ENCODE measurements at places on chromosomes 3 and 15.
A peak's percentile ranks its signal among the peaks of the same experiment; 100 is the strongest.

DNA sequence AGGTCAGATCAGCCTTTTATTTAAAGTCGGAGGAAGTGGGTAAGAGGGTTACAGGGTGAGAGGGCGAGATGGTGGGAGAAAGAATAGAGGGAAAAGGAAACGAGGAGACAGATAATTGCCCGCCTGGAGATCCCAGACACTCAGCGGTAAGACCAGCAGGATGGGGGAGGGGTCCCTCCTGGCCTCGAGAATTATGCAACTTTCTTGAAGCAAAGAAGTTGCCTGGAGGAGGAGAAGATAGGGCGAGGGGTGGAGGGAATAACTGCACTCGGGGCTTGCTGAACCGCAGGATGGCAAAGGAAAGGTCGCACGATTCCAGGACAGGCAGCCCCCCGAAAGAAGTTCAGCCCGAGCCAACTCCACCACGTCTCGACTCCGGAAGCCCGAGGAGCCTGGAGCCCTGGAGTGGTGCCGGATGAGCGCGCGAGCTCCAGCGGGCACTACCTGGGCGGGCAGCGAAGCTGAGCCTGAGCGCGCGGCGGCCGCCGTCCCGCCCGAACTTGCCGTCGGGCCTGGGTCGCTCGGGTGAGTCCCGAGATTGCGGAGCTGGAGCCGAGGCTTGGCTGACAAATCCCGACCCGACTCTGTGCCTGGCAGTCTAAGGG lies 402 bp downstream of the WWTR1 start:
- DNase-seq, result no peak

DNA sequence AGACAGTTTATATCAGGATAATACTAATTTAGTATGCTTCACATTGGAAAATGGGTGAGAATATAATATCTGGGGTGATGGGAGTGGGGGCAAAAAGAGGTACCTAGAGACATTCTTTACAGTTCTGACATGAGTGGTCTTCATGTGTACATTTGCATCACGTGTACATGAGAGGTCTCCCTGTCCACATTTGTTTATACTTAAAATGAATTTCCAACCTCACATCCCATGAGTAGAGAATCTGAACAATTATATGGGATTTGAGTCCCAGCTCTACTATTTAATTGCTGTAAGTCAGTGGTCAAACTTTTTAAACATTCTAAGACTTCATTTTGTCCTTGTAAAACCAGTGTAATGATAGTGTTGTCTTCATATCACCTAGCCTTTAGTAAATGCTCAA lies 408.4 kb downstream of the NAALADL2 start:
- DNase-seq, result no peak

- no peak for DNase-seq
These were observed 174.6 kb downstream of the ABHD5 start for GRCh38 chr3:43865351-43865750.

GRCh38 chr3:65562447-65562846 lies 476.3 kb downstream of the MAGI1 start:
- DNase-seq, result no peak

DNA sequence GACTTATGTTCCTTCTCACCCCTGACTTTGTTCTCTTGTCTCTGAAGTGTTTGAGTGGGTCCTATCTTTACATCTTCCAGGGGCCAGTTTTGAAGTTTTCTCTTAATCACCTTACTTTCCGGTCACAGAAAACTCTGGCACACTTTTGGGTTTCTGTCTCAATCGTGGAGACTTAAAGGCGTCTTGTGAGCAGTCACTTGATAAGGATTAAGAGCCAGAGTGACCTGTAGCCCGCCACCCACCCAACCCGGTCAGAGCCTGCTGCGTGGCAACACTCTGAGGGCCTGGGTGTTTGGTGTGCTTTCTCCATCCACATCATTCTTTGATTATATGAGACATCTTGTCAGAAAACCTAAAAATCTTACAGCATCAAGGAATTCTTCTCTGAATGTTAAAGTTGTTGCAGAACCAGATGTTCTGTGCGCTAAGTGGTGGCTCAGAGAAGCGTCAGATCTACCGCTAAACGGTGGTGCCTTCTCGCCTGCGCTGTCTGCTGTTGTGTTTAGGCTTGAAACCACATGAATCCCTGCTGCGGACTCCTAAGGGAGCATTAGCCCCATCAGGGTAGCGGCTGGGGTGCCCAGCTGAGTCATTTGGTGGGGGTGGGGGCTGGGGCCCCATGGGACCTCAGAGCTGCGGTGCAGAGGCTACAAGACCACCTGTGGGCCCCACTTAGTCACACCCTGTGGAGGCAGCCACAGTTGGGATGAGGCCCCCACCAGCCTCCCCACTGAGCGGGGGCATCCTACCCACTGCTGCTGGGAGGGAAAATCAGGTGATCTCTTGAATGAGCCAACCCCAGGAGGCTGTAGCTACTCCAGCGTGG lies 158.7 kb upstream of the BHLHE40 start:
- peak; percentile 45 for DNase-seq

- DNase-seq, result no peak
These were observed 38.2 kb downstream of the FILIP1L start for GRCh38 chr3:100075851-100076730.

DNA sequence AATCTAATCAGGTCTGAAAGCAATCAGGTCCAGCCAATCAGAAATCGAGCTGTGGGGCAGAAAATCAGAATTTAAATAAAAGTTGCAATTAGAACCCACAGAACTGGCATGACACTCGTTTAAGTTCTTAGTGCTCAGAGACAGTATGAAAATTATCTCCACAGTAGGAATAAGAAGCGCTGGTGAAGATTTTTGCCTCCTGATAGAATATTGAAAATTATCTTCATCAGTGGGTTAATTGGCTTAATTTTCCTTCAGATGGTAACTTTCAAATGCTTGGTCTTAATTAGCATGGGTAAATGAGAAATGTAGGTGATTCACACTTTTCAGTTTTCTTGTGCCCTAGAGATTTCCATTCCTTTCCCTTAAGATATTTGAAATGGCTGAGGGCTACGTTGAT lies 109.1 kb upstream of the MDFIC2 start:
- DNase-seq, result no peak

GRCh38 chr3:126531051-126531330 lies 7.0 kb downstream of the CHST13 start:
- DNase-seq, result no peak

DNA sequence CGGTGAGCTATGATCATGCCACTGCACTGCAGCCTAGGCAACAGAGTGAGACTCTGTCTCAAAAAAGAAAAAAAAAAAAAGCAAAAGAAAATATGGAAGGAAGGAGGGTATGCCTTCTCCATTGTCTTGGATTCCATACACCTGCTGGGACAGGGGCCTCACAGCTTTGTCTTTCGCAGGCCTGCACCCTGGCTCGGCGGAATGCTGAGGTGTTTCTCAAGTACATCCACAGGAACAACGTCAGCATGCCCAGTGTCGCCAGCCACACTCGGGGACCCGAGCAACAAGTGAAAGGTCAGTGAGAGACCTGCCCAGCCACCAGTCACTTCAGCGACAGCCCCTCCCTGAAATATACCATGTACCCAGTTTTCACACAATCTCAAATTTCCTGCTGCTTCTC lies 288.5 kb upstream of the UMPS start:
- no peak for DNase-seq

DNA sequence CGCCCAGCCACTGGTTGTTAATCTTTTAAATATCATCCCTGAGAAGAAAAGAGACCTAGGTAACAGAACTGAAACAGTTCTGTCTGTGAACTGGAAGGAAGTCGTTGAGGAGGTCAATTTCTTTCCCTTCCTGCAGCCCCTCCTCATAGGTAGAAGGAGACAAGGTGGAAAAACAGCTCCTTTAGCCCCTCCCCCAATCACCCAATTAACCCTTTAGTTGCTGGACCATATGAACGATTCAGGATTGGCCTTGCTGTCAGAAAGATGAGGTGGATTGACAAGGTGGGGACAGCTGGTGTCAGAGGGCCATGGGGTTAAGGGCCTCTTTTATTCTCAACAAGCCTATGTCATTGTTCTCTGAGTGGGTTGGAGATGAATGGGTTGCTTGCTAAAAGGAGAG lies 36.0 kb upstream of the ZNF445 start:
- no peak for DNase-seq

- no peak for DNase-seq
These were observed 5.1 kb downstream of the ATP13A3 start for GRCh38 chr3:194481525-194482195.

GRCh38 chr15:36479200-36479896 lies 100.1 kb upstream of the CDIN1 start:
- DNase-seq, result no peak

DNA sequence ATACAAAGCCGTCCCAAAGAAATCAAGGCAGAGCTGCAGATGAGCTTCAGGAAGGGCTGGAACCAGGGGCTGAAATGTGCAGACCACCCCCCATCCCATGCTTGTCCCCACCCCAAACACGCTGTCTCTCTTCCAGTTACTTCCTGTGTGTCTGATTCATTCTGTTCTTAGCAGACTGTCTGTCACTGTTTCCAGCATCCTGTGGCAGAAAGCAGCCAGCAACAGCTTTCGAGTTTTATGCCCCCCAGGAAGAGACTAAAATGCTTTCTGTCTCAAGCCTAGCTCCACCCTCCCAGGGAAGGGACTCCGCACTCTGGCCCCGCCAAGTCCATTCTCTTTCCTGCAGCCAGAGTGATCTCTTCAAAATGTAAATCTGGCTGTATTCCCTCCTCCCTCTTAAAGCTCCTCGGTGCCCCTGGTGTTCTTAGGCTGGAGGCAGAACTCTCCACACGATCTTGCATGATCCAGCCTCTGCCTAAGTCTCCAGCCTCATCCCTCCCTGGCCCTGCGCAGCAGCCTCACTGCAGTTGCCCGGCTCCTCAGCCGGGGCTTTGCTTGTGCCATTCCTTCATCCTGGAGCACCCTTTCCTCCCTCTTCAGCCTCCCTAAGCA lies 41.5 kb downstream of the HRH1 start:
- DNase-seq, result no peak

DNA sequence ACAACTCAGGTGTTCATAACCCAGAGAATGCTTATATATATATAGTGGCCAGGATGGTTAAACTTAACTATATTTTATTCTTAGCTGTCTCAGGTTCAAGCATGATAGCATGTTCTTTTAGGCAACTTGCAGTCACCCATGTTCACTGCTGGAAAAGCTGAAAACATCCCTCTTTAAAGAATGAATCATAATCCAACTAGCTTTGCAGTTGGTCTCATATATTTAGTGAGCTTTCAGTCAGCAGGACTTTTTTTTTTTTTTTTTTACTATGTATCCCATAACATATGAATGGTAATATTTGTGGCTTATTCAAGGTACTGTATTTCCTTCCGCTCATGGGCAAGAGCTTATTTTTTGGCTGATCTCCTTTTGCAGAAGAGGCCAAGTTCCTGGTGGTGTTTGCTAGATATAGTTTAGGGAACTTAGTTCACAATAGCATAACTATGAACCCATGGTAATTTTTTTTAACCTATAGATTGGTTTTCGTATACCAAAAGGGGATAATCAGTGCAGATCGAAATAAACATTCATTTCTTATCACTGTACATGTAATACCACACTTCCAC lies 77.6 kb downstream of the CMSS1 start:
- DNase-seq, result no peak

- no peak for DNase-seq
These were observed 66.5 kb downstream of the LRRFIP2 start for GRCh38 chr3:37107846-37108245.

DNA sequence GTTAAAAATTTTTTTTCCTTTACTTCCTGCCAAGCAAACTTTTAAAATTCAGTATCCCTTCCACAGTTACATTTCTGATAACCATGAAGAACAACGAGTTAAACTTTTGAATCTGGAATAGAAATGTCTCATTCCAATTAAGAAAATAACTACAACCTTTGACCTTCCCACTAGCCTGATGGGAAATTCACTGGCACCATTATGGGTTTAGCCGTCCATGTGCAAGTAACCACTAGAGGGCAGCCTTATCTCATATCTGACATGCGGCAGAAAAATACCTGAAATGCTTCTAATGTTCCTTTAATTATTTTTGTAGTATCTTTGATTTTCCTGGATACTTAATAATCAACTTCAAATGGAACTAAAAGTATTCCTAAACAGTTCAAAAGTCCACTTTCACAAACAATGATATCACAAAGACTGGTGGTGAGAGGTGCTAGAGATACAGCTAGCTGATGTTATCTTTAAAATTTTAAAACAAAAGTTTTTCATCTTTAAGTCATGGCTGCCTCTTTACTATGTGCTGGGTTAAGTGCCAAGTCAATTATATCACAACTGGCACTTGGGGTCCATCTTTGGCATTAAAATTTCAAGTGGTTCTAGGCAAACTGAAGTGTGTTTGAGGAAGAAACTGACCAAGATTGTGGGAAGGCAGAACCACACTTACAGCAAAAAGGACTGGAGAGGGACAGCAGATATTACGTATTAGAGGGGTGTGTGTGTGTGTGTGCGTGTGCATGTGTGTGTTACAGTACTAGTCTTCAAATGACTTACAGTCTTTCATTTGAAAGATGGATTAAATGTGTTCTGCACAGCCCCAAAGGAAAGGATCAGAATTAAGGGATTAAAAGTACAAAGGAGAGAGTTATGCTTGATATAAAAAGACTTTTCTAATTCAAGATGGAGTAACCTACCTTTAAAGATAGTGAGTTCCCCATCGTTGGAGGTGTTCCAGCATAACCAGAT lies 107.1 kb upstream of the ICE2 start:
- no peak for DNase-seq

GRCh38 chr3:55880357-55880756 lies 393.3 kb upstream of the WNT5A start:
- no peak for DNase-seq

GRCh38 chr3:161851941-161852566 lies 355.4 kb downstream of the OTOL1 start:
- no peak for DNase-seq

DNA sequence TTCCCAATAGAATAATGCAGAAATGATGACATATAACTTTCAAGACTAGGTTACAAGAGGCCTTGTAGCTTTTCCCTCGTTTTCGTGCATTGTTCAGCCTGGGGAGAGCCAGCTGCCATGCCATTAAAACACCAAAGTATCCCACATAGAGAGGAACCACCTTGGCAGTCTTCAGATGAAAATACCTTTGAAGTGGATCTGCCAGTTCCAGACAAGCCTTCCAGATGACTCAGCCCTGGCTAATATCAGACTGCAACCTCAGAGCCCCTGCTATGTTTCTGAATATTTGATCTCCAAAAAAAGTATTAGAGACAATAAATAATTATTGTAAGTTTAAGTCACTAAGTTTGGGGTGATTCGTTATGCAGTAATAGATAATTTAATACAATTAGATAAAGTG lies 294.3 kb upstream of the GBE1 start:
- DNase-seq, result no peak

DNA sequence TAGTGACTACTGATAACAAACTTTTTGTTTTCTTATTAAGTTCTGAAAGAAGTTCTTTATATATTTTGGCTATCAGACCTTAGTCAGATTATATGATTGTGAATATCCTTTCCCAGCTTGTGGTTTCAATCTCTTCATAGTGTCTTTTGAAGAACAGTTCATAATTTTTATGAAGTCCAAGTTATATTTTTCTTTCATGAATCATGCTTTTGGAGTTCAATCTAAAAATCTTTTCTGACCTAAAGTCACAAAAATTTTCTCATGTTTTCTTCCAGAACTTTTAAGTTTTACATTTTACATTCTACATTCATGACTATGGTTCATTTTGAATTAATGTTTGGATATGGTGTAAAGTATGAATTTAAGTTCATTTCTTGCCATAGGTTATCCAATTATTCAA lies 34.2 kb upstream of the OCA2 start:
- DNase-seq, result no peak
